T-cell (primary cell): ENCODE measurements at places on chromosomes 12 and 14.

GRCh38 chr12:88325816-88326189 lies 183.7 kb downstream of the TMTC3 start:
- no peak for DNase-seq

DNA sequence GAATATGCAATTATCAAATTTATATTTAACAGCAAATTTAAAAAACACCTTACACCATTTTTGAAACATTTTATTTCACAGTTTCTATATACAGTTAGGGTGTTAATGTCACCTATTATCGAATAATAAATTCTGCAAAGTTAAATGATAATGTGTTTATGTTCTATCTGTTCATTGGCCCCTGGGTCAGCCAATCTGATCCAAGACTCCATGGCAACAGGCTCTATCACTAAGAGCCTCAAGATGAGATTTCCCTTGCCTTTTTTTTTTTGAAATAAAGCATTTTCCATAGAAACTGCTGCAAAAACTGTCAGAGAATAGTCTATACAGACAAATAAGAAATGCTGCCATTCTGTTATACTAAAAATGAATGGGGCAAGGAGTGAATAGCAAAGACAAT lies 83.2 kb upstream of the STAC3 start:
- no peak for DNase-seq

DNA sequence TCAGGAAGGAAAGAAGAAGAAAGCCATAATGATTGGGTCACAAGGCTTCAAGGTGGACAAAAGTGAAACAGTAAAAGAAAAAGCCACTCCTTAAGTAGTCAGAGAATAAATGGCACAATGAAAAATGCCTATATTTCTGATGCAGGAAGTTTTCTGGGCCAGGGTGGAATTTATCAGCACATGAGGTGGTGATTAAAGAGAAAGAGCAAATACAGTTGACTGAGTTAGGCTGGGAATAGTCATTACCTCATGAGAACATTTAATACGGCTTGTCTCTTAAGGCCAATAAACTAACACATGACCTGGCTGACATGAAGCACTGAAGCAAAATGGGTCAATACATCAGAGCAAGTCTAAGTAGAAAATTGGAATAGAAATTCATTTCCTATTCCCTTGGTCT lies 499.7 kb downstream of the TMTC2 start:
- no peak for DNase-seq

- no peak for DNase-seq
These were observed 768 bp downstream of the METTL25 start for GRCh38 chr12:82359115-82359478.

- DNase-seq: no peak
These were observed 4.0 kb upstream of the NUAK1 start for GRCh38 chr12:106142591-106143261.

GRCh38 chr14:68819260-68819691 lies 26.4 kb upstream of the ZFP36L1 start:
- DNase-seq: no peak

- DNase-seq: no peak
These were observed 453.3 kb downstream of the C12orf50 start for GRCh38 chr12:87575906-87576305.

DNA sequence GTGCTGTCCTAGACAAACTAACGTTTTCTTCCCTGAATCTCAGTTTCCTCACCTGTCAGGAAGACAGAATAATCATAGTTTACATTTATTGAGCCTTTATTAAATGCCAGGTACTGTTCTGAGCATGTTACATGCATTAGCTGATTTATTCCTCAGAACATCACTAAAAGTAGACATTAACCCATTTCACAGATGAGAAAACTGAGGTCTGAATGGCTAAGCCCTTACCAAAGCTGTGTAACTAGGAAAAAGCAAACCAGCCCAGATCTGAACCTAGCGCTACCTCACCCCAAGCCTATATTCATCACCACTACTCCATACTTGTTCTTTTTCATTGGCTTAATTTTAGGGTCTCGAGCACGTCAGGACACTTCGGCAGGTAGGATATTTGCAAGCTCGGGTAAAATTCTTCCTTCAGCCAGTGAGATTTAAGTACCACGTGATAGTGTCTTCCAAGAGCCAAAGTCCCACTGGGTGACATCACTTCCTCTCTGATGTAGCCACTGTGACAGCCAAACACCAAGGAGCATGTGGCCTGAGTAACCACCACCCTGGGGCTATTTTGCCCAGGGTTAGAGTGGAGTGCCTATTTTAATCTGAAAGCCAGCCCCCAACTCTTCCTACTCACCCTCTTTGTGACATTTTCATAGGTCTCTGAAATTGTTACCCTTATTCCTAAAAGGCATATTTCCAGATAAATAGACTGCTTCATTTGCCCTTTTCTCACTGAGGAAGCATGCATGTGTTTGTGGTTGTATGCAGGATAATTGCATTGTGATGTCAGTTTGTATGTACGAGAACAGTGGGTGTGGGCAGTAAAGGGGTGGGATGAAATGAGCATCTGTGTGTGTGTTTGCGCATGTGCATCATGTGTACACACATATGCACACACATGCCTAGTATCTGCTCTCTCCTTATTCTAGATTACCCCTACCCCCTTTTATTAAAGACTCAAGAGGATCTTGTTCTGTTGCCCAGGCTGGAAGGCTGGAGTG lies 62.2 kb upstream of the WSCD2 start:
- DNase-seq: no peak
